ENCODE measurements at places on chromosomes 2 and 18. TPM values are rescaled to one million over a fixed set of nuclear protein-coding genes. Genes with fewer than 3 reads are reported as not detected.
A peak's percentile ranks its signal among the peaks of the same experiment; 100 is the strongest.

GRCh38 chr18:13112982-13113381, 105.6 kb upstream of the LDLRAD4 start:
- peak; percentile 65 for DNase-seq
- H3K27ac ChIP-seq: no peak overlapping the region
- no peaks in the 10 kb centered on the region for H3K4me1 ChIP-seq
- no peaks in the 10 kb centered on the region for H3K27me3 ChIP-seq

GRCh38 chr18:69980982-69981804, 33.5 kb upstream of the CD226 start:
- H3K36me3 ChIP-seq: no peaks in the 10 kb centered on the region
- no peaks in the 10 kb centered on the region for H3K27me3 ChIP-seq
- no peak overlapping the region for H3K27ac ChIP-seq
- peaks cover 6% of the 10 kb centered on the region for H3K4me1 ChIP-seq
- H3K4me3 ChIP-seq: no peak overlapping the region

DNA sequence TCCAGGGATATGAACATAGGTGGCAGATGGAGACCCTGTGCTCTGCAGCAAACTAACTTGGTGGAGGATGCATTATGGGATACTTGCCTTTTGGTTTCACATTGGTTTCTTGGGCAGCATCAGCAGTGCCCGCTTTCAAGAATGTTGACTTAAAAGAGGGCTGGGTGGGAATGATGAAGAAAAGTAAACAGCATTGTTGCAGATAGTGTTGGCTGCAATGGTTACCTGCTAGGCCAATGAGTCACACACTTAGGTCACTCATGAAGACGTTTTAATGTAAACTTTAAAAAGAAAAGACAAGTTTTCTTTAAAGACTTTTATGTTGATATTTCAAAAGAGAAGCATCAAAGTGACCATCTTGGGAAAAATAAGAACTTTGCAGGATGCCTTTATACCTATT, 26.1 kb upstream of the FAM237A start:
- H3K4me3 ChIP-seq: no peak overlapping the region
- no peaks in the 10 kb centered on the region for H3K4me1 ChIP-seq
- H3K36me3 ChIP-seq: no peaks in the 10 kb centered on the region
- DNase-seq: no peak

- no peak overlapping the region for H3K27ac ChIP-seq
- DNase-seq: no peak
- no peaks in the 10 kb centered on the region for H3K4me1 ChIP-seq
- H3K27me3 ChIP-seq: no peaks in the 10 kb centered on the region
- H3K4me3 ChIP-seq: no peak overlapping the region
These were observed 151.4 kb downstream of the TNS1 start for GRCh38 chr2:217851191-217852020.

Gene WNT10A
- not detected for total RNA-seq

Gene OTOS
- total RNA-seq: not detected

Gene DCC
- 1.4 TPM for total RNA-seq

Gene PROM2
- 3.8 TPM for total RNA-seq

Measured in H1 (cell line).